ENCODE measurements at places on chromosomes 16 and 17.

DNA sequence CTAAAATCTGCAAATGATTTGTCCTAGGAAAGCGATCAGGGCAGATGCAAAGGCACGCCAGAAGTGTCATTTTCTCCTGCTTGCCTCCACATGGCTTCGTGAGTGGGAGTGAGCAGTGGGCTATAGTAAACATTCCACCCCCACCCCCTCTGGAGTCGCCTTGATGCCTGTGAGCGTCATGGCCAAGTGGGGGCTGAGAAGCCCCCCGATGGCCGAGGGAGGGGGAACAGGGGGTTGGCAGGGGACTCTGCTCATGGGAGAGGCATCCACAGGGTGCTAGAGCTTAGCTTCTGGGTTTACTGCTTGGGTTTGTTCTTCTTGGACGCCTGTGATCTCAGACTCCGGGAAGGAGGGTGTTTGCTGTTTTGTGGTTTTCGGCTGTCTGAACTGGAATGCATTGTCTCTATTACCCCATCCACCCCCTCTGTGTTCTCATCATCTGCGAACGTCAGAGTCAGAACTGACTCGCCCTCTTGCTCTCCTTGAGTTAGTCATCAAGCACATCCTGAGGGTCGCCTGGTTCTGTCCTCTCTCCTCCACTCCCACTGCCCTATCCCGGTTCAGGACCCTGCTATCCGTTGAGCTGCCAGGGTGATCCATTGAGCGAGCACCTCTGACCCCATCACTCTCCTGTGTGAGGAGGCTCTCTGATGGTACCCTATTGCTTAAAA is 15.4 kb downstream of the TNS4 start:
- DNase-seq: no peak

DNA sequence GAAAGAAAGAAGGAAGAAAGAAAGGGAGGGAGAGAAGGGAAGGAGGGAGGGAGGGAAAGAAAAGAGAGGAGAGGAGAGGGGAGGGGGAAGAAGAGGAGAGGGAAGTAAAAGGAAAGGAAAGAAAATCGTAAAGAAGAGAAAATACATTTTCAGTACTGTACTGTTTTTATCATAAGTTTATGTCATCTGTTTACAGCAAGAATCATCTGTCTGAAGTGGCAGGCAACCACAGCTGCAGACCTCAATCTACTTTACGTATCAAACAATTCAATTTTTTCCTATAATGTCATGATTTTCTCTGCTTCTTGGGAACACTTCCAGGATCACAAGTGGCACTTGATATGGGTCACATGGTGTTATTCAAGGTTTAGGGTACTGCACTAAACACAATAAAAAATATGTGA is 58.3 kb downstream of the USP32 start:
- DNase-seq: no peak

DNA sequence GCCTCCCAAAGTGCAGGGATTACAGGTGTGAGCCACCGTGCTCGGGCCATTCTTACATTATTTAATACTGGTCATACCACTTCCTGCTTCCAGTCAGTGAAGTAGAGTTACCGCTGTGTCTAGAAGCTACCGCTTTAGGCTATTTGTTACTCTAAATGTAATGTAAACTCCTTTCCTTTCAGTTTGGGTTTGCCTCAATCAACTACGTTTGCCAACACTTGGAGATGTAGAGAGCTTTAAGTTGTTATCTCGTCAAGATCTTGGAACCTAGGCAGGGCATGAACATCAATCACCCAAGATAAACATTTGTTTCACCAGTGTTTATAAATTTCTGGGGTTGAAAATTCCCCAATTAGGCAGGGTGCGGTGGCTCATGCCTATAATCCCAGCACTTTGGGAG is 275.9 kb downstream of the STX8 start:
- no peak for DNase-seq

DNA sequence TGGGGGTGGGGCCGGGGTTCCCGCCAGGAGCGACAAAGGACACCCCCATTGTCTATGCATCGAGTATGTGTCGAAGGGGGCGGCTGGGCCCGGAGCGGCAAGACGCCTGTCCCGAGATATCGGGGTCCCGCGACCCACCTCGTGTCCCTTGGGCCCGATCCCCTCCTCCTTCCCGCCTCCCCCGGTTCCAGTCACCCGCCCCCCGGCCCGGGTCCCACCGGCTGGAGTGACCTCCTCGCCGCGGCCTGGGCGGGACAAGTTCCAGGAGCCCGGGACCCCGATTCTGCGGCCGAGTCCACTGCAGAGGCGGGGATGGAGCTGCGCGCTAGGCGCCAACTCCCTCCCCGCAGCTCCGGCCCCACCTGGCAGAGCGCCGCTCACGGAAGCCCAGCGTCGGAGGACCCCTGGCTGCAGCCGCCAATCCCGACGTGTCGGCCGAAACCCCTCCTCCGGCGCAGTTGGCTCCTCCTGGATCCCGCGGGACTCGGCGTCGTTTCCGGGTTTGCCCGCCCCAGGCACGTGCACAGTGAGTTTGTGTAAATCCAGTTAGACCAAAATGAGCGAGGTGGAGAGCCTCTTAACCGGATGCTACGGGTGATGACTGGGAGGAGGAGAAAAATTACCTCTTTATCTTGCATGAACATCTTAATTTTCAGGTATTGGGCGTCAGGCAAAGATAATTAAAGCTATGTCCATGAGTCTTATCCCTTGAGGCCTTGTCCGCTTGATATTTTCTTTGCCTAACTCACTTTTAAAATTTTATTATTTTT is at the start of gene NMRAL1:
Gene NMRAL1, minus strand, starts transcription at position 434 of the 770 bp plus-strand sequence. CDS start 493 bp downstream, outside the sequence.
- DNase-seq: peak; percentile 94

DNA sequence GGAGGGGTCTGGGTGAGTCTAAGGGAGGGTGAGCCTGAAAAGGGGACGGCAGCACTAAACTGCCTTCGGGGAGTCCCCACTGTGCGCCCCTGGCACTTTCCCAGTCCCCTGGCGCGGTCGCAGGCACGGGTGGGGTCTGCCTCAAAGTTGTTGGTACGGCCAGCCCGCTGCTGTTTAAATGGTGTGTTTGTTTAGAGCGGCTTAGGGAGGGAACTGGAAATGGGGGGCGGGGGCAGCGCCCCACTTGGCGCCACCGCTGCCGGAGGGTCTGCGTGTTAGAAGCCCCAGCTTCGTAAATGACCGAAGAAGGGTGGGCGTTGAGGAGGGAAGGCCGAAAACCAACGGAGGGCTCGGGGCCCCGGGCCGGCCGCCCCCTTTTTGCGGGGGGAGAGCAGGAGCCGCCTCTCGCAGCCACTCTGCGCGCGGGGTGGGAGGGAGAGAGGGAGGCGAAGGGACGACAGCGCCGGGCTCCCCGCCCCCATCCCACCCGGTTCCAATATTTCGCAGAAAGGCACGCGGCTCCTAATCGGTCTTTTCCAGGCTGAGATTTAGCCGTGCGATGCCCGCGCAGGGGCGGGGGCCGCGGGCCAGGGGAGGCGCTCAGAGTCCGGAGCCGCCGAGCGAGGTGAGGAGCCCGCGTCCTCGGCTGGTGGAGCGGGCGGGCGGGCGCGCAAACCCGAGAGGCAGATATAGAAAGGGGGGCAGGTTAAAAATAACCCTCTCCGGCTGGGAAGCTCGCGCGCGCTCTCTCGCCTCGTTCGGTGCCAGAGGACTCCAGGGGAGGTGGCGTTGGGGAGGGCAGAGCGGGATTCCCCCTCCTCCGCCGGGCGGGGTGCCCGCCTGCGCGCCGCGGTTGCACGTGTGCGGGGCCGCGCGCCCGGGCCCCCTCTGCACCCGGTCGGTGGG is 54.9 kb downstream of the SREBF1 start:
- DNase-seq: peak; percentile 44

GRCh38 chr16:457732-458400 is 32.4 kb downstream of the RAB11FIP3 start:
- DNase-seq: no peak

DNA sequence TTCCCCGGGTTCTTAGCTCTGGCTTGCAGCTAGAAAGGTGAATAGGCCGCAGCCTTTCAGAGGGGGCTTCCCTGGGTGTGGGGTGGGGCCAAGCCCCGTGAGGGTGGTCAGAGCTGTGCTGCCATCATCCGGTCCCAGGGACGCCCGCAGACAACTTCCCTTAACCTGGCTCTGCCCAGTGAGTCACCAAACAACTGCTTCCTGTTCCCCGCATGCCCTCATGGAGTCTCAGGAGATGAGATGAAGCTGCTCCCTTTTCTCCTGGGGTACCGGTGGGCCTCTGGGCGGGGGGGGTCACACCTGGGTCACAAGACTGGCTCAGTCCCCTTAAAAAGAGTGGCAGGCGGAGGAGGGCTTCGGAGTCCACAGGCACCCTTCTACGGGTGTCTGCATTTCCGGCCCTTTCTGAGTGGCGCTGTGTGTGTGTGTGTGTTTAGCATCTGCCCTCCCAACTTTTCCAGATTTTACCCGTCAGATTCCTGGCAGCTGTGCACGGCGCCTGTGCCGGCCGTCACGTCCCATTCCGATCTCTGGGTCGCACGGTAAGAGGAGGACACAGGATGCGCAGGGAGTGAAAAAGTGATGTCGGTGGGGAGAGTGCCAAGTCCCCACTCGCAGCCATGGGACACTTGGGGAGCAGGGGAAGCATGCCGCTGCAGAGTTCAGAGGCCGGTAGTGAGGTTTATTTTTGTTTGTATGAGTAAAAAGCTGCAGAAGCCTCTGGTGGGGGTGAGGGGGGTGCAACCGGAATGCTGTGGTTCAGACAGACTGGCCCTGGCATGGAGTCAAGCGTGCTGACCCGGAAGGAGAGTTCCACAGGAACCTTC is 16.8 kb downstream of the HIC1 start:
- DNase-seq: no peak

DNA sequence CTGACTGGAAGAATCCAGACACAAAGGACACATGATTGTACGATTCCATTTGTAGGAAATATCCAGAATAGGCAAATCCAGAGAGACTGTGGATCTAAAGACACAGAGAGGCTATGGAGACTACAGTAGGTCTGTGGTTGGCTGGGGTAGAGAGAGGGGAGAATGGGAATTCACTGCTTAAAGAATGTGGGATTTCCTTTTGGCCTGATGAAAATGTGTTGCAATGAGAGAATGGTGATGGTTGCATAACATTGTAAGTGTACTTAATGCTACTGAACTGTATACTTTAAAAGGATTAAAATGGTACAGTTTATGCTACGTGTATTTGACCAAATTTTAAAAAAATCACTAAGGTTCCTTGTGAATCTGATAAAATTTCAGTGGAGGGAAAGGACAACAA is 62.1 kb downstream of the GPRC5B start:
- DNase-seq: no peak

DNA sequence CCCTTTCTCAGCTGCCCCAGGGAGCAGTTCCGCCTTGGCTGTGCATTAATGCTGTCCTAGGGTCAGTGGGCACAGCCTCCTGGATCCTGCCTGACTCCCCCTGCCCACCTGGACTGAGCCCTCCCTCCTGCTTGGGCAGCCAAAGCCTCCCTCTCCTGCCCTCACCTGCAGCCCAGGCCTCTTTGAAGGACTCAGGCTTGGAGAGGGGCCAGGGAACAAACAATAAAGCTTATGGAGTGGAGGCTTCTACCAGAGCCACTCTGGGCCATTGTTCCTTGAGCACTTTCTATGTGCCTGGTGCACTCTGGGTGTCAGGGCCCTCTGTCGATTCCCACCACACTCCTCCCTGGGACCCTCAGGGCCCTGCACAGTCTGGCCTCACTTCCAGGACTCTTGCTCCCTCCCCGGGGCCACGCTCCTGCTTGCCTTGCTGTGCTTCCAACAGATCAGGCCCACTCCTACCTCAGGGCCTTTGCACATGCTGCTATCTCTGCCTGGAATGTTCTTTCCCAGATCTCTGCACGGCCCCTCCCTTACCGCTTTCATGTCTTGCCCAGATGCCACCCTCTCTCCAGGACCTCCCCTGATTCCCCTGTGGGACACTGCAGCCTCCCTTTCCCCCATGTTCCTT is 5.0 kb downstream of the KCNJ12 start:
- no peak for DNase-seq

All from activated naive CD8-positive, alpha-beta T cell treated with anti-CD3 and anti-CD28 coated beads for 36 hours (primary cell).